Karpas-422 (cell line): ENCODE measurements at places on chromosomes 4 and X.
A peak's percentile ranks its signal among the peaks of the same experiment; 100 is the strongest.

DNA sequence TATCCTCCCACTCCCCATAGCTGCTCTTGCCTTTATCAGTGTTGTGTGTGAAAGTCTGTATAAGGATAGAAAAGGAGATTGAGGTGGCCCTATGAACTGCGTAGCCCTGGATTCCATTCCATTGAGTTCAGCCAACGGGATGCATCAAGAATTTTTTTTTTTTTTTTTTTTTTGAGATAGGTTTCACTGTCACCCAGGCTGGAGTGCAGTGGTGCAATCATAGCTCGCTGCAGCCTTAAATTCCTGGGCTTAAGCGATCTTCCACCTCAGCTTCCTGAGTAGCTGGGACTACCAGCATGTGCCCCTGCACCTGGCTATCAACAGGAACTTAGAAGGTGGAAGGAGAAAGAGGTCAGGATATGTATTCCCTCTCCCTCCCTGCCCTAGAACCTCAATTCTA is 187.2 kb upstream of the SPRY1 start:
- H3K27me3 ChIP-seq: no peaks in the 10 kb centered on the region
- H3K36me3 ChIP-seq: no peaks in the 10 kb centered on the region
- no peaks in the 10 kb centered on the region for H3K4me1 ChIP-seq
- no peak overlapping the region for H3K27ac ChIP-seq

- H3K4me1 ChIP-seq: no peaks in the 10 kb centered on the region
- H3K27me3 ChIP-seq: no peaks in the 10 kb centered on the region
- no peak for DNase-seq
- no peak overlapping the region for H3K27ac ChIP-seq
- no peak overlapping the region for H3K4me3 ChIP-seq
These were observed 260.0 kb downstream of the GLUD2 start for GRCh38 chrX:121307449-121307848.

GRCh38 chr4:3630136-3630597 is 97.9 kb upstream of the LRPAP1 start:
- H3K4me1 ChIP-seq: no peaks in the 10 kb centered on the region

GRCh38 chrX:121154858-121155404 is 107.5 kb downstream of the GLUD2 start:
- H3K27me3 ChIP-seq: no peaks in the 10 kb centered on the region
- DNase-seq: no peak
- H3K4me1 ChIP-seq: no peaks in the 10 kb centered on the region
- H3K4me3 ChIP-seq: no peak overlapping the region

- no peak for DNase-seq
- no peaks in the 10 kb centered on the region for H3K27me3 ChIP-seq
- no peaks in the 10 kb centered on the region for H3K36me3 ChIP-seq
- no peaks in the 10 kb centered on the region for H3K4me1 ChIP-seq
These were observed 16.0 kb downstream of the XG start for GRCh38 chrX:2767631-2768455.

DNA sequence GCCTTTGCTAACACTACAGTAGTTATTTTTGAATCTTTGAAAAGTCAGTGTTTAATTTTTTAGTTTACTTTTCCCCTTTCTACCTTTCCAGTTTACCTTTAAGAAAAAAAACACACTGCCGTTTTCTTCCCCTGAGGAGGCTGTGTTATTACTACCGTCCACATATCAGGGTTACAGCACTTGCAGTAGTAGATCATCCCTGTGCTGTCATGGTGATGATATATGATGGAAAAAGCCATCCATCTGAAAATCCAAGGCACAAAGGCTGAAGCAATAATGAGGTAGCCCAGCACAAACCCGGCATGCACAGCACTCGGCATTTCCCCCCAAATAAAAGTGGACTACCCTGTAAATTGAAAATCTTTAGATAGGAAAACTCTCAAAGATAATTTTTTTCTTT is 258.7 kb downstream of the CXXC4 start:
- H3K4me1 ChIP-seq: no peaks in the 10 kb centered on the region
- DNase-seq: no peak
- H3K27me3 ChIP-seq: no peaks in the 10 kb centered on the region
- H3K36me3 ChIP-seq: no peaks in the 10 kb centered on the region
- H3K27ac ChIP-seq: no peak overlapping the region
- no peak overlapping the region for H3K4me3 ChIP-seq

GRCh38 chr4:142567199-142567598 is 278.9 kb downstream of the INPP4B start:
- H3K27ac ChIP-seq: no peak overlapping the region
- H3K4me3 ChIP-seq: no peak overlapping the region
- H3K36me3 ChIP-seq: no peaks in the 10 kb centered on the region

- H3K27ac ChIP-seq: peak overlapping the region; percentile 92
- no peaks in the 10 kb centered on the region for H3K36me3 ChIP-seq
- no peaks in the 10 kb centered on the region for H3K27me3 ChIP-seq
- DNase-seq: peak; percentile 94
- peak overlapping the region; percentile 65 for H3K4me3 ChIP-seq
- peaks cover 34% of the 10 kb centered on the region for H3K4me1 ChIP-seq
These were observed 18.1 kb upstream of the CHRNA9 start for GRCh38 chr4:40316782-40317635.

DNA sequence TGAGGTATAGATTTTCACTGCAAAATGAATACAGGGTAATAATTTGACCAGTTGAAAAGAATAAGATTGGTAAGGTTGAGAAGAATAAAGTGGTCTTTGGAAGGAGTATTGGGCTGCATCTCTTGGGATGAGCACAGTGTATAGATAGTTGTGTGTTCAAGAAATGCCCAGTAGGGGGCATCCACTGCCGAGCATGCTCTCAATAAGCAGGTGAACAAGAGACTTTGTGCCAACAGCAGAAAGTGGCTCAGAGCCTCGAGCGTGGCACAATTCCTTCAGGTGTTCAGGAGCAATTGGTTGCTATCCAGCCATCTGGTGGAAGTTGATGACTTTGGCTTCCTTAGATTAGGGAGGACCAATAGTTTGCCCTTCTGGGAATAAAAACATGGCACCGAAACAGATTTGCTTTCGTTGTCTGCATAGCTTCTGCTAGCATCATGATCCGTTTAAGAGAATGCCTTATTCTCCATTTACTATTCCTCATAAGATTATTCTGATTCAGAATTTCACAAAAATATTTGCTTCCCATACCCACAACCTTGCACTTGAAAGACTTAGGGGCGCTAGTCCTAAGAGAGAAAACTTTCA is 258.1 kb upstream of the NEIL3 start:
- no peak overlapping the region for H3K27ac ChIP-seq
- H3K27me3 ChIP-seq: no peaks in the 10 kb centered on the region
- no peaks in the 10 kb centered on the region for H3K36me3 ChIP-seq

DNA sequence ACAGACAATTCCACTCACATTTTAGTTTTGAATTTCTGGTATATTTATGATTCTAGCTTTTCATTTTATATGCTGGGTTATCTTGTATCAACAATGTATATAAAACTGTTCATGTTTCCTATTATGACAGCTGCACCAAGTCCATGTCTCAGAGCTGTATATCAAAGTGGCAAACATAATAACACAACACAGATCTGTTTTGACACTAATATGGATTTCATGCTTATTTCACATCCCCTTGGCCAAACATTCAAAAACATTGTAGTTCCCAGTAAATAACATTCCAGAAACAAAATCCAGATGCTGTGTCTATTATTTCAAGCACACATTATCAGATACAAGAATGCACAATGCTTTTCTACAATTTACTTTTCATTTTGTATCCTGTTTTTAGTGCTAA is 380.6 kb upstream of the MAGEB2 start:
- no peaks in the 10 kb centered on the region for H3K27me3 ChIP-seq
- no peaks in the 10 kb centered on the region for H3K4me1 ChIP-seq
- no peak overlapping the region for H3K27ac ChIP-seq
- no peak overlapping the region for H3K4me3 ChIP-seq
- DNase-seq: no peak

GRCh38 chr4:61995717-61996340 is 795.7 kb downstream of the ADGRL3 start:
- no peak overlapping the region for H3K4me3 ChIP-seq
- H3K36me3 ChIP-seq: no peaks in the 10 kb centered on the region
- no peaks in the 10 kb centered on the region for H3K27me3 ChIP-seq
- H3K4me1 ChIP-seq: no peaks in the 10 kb centered on the region
